ELR (cell line): ENCODE measurements at places on chromosomes 3 and 15.
A peak's percentile ranks its signal among the peaks of the same experiment; 100 is the strongest.

DNA sequence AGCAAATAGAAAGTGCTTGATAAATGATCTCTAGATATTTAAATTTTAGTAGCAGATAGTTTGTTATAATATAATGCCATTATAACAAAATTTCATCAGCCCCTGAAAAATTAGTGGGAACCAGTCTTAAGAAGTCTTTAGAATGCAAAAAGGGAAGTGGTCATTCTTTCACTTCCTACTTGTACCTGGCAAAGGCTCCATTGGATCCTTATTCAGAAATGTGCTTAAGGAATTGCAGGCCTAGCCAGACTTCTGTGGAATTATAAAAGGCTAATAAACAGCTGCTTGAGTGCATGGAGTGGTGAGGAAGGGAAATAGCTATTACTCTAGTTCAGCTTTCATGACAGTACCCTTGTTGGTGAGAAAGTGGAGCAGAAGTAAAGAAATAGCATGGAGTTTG is 24.2 kb downstream of the PPM1L start:
- DNase-seq, result no peak

DNA sequence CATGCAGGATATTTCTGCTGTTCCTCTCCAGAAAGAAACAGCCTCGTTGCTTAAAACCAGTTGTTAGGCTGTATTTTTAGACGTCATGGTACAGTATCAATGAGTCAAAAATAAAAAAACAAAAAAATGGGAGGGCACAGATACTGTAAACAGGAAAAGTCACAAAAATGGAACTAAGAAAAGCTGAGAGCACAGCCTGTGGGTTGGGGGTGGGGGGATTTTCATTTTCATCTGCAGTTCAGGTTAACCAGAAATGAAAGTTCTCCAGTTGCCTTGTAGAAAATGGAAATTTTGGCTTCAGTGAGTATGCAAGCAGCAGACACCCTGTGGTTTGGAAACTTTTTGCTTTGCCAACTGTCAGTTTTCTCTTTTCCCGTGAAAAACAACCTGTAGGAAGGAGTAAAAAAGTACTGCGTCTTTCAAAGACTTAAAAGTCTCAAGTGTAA is 59.0 kb downstream of the FRMD4B start:
- no peak for DNase-seq

GRCh38 chr3:53768478-53769459 is 77.5 kb downstream of the CHDH start:
- DNase-seq, result no peak

- no peak for DNase-seq
Measured at GRCh38 chr3:38094999-38095398, 41.9 kb downstream of the ACAA1 start.

DNA sequence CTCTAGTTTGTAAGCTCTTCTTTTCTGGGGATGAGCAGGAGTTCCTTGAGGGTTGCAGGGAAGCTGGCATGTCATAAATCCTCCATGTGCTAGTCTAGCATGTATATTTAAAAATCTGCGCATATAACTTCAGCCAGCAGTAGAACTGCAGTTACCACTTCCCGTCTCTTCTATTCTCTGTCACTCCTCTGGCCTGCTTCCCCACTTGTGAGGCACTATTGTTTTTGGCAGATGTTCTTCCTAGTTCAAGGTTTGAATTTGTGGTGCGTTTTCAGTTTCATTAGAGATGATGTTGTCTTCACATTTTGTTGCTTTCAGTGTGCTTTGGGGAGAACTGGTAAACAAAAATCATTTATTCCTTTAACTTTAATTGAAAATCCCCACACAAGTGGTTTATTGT is 169.1 kb upstream of the ZPLD1 start:
- no peak for DNase-seq

DNA sequence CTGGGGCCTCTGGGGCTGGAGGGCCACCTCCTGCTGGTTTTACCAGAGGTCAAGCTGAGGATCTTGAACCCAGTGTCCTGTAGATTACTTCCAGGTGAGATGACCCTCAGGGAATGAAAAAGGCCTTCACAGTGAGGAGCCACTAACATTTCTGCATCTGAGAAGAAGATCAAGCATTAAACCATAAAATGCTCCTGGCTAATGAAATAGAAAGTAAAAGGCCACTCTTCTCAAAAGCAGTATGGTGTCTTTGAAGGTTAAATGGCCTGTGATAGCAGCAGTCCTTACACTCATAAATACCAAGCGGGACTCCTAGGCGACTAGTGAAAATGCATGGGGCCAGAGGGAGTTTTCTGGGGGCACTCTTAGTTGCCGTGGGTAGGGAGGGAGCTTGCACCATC is 47.0 kb upstream of the RGMA start:
- no peak for DNase-seq

GRCh38 chr3:8529181-8529637 is 27.6 kb downstream of the LMCD1 start:
- DNase-seq, result no peak

DNA sequence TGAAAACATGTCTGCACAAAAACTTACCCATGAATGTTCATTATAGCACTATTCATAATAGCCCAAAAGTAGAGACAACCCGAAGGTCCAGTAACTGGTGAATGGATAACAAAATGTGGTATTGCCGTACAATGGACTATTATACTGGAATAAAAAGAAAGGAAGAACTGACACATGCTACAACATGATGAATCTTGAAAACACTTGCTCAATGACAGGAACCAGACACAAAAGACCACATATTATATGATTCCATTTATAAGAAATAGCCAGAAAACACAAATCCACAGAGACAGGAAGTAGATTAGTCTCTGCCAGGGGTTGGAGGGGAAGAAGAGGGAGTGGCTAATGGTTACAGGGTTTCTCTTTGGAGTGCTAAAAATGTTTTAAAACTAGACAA is 18.3 kb downstream of the SHC4 start:
- no peak for DNase-seq

GRCh38 chr3:168096210-168096652 is 507 bp upstream of the GOLIM4 start:
- peak; percentile 90 for DNase-seq

GRCh38 chr15:48974882-48975281 is 11.2 kb upstream of the SHC4 start:
- peak; percentile 30 for DNase-seq

GRCh38 chr3:30626443-30627180 is 20.2 kb downstream of the TGFBR2 start:
- peak; percentile 79 for DNase-seq

DNA sequence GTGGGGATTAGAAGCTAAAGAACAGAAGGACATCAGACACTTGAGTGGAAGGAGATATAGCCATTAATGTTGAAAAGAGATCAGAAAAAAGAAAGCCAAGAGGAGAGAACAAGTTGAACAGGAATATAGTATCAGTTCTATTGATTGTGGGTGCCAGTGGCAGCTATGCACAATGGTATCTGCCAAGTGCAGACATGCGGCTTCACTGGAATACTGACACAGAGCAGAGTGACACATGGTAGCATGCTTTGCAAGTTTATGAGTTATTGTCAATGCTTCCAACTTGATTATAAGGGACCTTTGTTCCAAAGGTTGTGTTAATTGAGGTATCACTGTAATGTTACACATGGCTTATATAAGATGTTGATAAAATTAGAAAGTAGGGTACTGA is 42.0 kb upstream of the TP63 start:
- peak; percentile 12 for DNase-seq

- DNase-seq, result no peak
Measured at GRCh38 chr3:61704807-61705206, 143.4 kb downstream of the PTPRG start.

- no peak for DNase-seq
Measured at GRCh38 chr3:184481984-184482671, 79.5 kb upstream of the EPHB3 start.

GRCh38 chr3:117165601-117166051 is 456.0 kb downstream of the TUSC7 start:
- peak; percentile 26 for DNase-seq

GRCh38 chr3:128603811-128604775 is 46.5 kb downstream of the RPN1 start:
- DNase-seq, result no peak

DNA sequence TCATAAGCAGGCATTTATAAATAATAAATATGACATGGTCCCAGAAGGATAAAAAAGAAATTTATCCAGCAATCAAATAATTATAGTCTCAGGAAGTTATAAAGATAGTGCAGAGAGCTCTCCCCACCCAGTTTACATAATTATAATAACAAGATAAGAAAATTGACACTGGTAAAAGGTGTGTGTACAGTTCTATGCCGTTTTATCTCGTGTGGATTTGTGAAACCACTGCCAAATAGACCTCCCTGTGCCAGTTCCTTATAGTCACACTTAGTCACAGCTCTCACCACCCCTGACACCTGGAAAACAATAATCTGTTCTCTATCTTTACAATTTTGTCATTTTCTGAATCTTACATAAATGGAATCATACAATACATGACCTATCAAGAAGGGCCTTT is 320.1 kb downstream of the KBTBD8 start:
- DNase-seq, result no peak

DNA sequence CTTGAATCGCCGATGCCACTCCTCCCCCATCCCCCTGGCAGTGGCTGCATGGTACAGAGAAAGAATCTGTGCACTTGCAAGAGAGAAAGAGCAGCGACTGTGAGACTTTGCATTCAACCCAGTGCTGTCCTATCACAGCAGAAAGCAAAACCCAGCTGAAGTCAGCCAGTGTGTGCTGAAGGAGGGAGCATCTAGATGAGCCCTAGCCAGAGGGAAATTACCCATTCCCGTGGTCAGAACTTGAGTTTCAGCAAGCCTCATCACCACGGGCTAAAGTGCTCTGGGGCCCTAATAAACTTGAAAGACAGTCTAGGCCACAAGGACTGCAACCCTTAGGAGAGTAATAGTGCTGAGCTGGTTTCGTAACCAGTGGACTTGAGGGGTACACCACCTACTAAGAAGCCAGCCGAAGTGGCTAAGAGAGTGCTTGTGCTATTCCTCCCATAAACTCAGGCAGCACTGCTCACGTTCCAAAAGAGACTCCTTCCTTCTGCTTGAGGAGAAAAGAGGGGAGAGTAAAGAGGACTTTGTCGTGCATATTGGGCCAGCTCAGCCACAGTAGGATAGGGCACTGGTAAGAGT is 15.2 kb upstream of the PIK3R4 start:
- DNase-seq, result no peak

GRCh38 chr15:99929266-99929665 is 196.0 kb upstream of the LYSMD4 start:
- no peak for DNase-seq

DNA sequence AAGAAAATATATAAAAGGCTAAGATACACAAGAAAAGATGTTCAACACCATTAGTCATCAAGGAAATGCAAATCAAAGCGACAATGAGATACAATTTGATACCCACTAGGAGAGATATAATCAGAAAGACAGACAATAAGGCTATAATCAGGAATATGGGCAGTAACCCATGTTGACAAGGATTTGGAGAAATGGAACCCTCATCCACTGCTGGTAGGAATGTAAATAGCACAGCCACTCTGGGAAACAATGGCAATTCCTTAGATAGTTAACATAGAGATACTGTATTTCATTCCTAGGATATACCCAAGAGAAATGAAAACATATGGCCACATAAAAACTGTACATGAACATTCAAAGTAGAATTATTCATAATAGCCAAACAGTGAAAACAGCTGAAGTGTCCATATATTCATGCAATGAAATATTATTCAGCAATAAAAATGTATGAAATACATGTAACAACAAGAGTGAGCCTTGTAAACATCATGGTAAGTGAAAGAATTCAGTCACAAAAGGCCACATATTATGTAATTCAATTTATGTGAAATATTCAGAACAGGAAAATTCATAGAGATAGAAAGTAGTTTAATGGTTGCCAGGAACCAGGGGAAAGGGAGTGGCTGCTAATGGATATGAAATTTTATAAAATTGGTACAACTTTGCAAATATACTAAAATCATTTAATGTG is 18.2 kb upstream of the COL8A1 start:
- no peak for DNase-seq

- peak; percentile 92 for DNase-seq
Measured at GRCh38 chr15:43911235-43911781, 84.5 kb downstream of the WDR76 start.

DNA sequence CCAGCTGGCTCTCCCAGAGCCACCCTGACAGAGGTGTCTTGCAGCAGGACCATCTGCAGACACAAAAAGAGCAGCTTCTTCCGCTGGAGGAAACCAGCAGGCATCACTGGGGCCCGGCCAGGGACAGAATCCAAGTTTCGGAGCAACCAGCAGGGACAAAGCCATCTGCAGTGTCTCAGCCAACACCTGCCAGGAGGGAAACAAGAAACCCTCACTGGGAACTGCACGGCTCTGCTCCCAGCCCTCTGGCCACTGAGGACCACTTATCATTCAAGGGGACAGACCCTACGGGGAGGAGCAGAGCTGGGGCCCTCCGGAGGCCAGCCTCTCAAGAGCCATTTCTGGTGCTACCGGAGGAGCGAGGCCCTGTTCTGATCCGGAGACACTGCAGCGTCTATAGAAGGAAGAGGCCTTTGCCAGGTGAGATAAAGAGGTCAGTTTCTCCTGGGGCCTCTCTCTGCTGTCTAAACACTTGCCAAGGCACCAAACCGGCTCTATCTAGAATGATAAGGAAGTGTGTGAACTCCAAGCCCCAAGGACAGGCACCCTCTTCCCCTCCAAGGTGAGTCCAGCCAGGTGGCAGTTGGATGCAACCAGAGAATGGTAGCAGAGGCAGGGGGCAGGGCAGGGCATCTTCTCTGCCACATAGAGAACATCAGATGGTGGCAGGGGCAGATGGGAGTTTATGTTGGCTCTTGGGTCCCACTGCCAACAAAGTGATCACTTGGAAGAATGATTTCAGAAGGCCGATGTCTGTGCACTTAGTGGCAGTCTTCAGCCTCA is 89.0 kb downstream of the CHSY1 start:
- DNase-seq, result no peak

DNA sequence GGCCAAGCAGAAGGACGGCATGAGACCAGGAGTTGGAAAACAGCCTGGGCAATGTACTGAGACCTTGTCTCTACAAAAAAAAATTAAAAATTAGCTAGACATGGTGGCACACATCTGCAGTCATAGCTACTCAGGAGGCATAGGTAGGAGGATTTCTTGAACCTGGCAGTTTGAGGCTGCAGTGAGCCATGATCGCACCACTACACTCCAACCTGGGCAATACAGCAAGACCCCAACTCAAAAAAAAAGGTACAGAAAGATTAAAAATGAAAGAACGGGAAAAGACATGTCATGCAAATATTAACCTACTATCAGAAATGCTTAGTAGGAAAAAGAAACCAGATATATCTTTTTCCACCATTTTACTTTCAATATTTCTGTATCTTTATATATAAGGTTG is 99.6 kb upstream of the ATP11B start:
- DNase-seq, result no peak

GRCh38 chr3:106530367-106530766 is 661.6 kb upstream of the CBLB start:
- DNase-seq, result no peak

DNA sequence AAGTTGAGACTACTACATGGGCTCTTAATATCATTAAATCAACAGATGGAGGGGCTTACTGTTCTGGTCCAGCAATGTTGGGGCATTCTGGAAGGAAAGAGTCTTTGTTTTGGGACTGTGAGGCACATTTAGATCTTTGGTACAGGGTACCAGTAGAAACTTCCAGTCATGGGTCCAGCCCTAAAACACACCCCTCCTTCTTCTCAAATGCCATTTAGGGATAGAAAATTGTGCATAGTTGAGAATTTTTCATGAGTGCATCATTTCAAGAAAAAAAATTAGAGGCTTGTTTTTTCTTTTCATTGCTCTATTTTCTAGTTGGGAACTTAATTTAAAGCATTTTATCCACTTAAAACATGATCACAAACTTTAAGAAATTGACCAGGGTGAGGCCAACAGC is 4.1 kb upstream of the RTP1 start:
- DNase-seq, result no peak
